ENCODE measurements at places on chromosomes 6 and 20.

DNA sequence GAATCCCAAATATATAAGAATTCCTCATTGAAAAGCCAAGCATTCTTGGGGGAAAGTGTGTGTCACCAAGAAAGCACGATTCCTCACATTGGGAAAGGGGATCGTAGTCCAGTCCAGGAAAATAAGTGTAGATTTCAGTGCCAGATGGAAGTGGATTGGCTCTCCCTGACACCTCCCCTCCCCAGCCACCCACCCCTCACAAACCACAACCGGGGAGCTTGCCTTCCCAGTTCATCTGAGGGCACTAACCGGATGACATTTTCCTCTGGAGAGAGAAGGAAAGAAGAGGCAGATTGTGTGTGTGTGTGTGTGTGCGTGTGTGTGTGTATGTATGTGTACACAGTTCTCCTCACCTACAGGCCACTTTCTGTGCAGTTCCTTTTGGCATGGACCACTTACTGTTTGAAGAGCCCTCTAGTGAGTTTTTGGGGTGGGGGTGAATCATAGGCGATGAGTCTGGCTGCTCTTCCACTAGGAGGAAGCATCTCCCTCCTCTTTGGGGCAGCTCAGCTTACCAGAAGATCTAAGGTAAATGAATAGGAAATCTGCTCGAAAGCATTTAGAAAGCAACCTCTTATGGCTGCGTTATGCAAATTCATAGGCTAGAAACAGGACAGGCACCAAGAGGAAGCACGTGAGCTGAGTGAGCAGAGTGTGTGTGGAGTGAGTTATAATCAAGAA is 20.8 kb downstream of the DAAM2 start:
- no peak for DNase-seq

- peak; percentile 86 for DNase-seq
Measured at GRCh38 chr6:43436577-43437282, 9.4 kb downstream of the ABCC10 start.

DNA sequence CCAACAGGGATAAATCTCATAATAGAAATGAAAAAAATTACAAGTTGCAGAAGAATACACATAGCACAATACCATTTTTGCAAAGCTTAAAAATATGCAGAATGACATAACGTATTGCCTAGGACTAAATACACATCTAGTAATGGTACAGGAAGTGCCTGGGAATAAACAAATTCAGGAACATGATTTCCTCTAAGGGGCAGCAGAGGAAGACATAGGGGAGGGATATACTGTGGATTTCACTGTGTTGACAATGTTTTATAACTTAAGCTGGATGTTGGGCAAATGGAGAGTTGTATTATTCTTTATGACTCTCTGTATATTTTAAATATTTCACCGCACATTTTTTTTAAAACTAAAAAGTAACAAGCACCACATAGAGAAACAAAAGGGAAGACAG is 5.6 kb upstream of the GLO1 start:
- peak; percentile 11 for DNase-seq

GRCh38 chr6:1614448-1615150 is 4.9 kb downstream of the FOXC1 start:
- no peak for DNase-seq

DNA sequence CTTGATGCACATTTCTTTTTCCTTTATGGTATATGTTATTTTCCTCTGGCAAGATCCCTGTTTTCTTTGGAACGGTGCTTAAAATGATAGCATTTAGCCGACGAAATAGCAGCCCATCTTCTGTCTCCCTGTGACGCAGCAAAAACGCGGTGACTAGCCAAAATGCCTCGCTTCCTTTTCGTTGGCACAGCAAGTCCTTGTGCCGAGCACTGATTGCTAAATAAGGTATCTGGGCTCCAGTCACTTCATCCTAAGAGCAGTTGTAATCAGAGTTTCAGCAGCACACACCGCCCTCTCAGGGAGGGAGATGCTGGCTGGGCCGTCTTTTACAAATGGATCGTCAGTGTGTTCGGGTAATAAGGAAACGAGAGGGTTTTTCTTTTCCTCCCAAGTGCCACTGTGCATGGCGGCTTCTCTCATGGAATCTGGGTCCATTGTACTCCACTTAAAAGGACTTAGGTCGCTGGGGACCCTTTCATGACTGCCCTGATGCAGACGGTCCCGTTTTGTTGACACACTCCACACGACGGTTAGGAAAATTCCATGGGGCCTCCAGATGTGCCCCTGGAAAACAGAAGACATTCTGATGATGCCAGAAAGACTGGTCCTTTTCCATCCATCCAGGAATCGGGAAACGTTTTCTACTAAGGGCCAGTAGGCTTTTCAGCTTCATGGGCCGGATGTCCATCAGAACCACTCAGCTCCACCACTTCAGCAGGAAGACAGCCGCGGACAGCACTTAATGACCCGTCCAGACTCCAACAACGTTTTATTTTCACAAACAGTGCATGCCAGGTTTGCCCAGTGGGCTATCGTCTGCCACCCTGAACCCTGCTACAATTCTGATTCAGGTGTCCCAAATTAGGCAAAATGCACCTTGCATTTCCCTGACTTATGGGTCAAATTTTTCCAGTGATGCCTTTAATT is 185.5 kb downstream of the CDH4 start:
- DNase-seq = peak; percentile 52

- no peak for DNase-seq
Measured at GRCh38 chr6:25541228-25541627, 110.8 kb upstream of the SCGN start.

DNA sequence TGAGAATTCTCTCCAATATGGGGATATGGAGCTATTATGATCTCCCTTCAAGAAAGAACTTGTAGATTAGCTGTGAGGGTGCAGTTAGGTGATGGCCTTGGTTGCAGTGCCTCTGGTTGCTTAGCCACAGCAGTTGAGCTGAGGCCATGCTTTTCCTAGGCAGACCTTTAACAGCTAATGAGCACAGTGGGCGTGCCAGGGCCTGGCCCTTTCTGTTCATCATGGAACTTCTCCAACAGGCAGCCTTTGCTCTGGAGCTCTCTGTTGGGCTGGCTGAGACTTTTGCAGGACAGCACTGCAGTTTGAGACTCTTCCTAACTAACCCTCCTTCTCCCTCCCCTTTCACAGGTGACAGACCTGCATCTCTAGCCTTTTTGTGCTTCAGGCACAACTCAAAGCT is 39.7 kb upstream of the TMEM170B start:
- no peak for DNase-seq

DNA sequence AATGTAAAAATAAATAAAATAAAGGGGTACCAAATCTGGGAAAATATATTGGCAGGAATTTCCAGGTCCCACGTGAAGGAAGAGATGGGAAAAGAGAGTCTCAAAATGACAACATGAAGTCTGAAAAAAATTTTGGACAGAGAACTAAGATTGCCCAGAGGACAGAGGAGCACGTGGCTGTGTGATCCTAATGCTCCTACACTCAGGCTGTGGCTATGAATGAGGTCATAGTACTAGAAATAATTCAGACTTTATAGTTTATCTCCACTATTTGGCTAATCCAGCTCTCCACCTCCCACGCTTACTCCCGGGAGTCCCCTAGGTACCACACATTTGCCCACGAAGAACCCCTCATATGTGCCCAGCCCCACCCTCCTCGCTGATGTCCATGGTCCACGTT is 42.8 kb upstream of the STMND1 start:
- DNase-seq = no peak

GRCh38 chr20:4844751-4845465 is 123.2 kb downstream of the PRND start:
- DNase-seq = no peak

All from amniotic epithelial cell (primary cell).